Femur (tissue), 1 donor: ENCODE measurements at places on chromosomes 5 and 9.

DNA sequence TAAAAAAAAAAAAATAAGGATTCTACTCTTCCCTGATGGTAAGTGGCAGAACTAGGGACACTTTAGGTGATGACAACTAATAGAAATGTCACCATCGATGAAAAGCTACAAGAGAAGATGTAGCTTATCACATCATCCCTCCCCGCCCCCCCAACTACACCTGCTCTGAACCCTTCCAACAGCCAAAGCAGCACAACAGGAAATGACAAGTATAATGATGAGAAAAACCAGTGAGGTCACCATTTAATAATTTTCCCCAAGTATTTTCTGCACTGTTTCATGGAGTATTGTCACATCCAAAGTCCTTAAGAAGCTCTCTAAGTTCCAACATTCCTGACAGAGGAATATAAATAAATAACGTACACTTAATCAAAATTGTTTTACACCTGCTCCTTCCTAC lies 221.4 kb downstream of the EFNA5 start:
- no peak for DNase-seq

DNA sequence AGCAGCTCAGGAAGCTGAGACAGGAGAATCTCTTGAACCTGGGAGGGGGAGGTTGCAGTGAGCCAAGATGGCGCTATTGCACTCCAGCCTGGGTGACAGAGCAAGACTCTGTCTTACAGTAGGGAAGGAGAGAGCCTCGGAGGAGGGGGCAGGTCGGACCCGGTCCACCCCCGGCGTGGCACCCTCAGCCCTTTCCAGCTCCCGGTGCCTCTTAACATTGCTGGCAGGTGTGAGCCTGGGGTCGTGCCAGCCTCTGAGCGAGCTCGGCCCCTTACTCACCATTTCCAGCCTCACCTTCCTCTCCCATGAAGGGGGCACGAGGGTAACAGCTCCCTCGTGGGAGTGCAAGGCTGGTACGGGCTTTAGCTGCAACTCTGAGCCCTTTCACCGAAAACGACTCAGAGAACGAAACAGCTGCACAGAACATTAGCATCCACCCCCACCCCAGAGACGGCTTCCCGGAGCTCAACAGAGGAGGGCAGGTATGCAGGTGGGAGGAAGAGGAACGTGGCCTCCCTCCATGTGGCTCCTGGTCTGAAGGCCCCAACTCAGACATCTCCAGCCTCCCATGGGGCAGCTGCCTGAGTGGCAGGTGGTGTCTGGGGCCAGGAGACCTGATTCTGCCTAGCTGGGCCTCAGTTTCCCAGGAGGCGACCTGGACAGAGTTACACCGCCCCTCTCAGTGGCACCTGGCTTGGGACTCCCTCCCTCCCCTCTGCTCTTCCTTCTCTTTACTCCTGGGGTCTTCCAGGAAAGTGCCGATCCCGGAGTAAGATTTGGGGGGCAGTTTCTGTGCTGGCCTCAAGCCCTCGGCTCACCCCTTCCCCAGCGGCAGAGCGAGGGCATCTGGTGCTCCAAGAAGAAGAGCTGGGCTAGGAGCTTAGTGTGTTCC lies 28.5 kb upstream of the ABO start:
- no peak for DNase-seq

GRCh38 chr5:172493906-172494305 lies 39.6 kb upstream of the SH3PXD2B start:
- no peak for DNase-seq

- DNase-seq, result no peak
These were observed 1.5 kb downstream of the SH3TC2 start for GRCh38 chr5:149061341-149061740.

DNA sequence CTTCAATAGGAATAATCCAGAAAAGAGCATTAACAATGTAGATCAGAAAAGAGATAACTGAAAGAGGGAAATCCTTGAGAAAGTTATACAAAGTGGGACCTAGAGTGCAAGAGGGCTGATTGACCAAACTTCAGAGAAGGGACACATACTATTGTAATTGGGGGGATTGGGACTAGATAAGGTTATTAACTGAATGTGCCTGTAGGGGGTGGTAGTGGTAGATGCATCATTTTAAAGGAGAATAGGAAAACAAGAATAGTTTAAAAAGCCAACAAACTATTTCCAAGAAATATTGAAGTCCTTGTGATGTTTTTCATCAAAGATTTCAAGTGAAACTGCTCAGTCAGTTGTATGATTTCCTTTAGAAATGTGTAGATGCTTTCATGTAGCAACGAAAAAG lies 468.5 kb downstream of the TAF11L14 start:
- no peak for DNase-seq

- peak; percentile 34 for DNase-seq
These were observed 52.3 kb downstream of the TLE4 start for GRCh38 chr9:79623799-79624721.

DNA sequence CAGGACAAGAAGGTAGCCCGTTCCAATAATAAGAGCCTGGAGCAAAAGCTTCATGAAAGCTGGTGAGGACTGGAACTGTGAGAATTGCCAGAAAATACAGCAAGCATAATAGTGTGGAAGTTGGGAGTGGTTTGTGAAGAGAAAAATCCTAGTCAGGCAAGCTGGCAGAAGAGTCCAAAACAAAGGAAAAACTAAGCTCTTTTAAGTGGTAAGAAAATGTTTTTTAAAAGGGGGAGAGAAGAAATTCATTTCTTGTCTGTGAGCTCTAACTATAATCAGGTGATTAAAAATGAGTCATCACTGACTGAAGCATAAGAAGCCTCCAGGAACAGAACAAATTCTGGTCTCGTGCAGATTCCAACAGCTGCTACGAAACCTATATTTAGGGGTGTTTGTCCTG lies 102.6 kb downstream of the CAAP1 start:
- no peak for DNase-seq

GRCh38 chr5:14628346-14628745 lies 36.2 kb upstream of the OTULIN start:
- DNase-seq, result peak; percentile 64

GRCh38 chr9:77820293-77820954 lies 172.3 kb upstream of the GNA14 start:
- DNase-seq, result no peak

GRCh38 chr5:151051931-151052608 lies 28.8 kb downstream of the TNIP1 start:
- DNase-seq, result no peak

GRCh38 chr5:74361406-74362358 lies 278.8 kb downstream of the ENC1 start:
- DNase-seq, result no peak

DNA sequence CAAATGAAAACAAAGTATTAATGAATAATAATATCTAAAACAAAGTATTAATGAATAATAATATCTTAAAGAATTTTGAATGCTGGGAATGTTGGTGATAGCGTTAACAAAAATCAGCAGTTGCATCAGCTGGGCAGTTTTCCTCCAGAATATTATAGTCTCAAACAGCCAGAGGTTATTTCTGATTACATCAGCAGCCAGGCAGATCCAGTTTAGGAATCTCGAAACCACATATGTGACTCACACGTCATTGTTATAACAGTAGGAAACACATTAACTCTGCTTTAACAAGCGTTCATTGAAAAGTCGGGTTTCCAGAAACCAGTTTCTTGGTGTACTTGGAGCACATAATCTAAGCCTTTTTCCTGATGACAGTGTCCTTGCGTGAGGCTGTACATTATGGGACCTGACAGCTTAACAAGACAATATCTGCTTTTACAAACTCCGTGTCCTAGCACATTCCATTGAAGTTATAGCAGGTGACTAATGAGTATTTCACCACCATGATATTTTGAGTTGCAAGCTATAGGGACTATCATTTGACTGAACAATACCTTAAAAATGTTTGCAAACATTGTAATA lies 559.5 kb upstream of the KLF4 start:
- no peak for DNase-seq

- DNase-seq, result no peak
These were observed 94.3 kb downstream of the SREK1 start for GRCh38 chr5:66238435-66238834.

GRCh38 chr5:138583984-138584637 lies 8.9 kb upstream of the HSPA9 start:
- DNase-seq, result no peak

- peak; percentile 46 for DNase-seq
These were observed 51.4 kb upstream of the DAB2 start for GRCh38 chr5:39475881-39476842.

GRCh38 chr9:95406121-95406520 lies 88.6 kb upstream of the FANCC start:
- DNase-seq, result no peak

GRCh38 chr5:52922384-52922783 lies 66.8 kb upstream of the ITGA2 start:
- DNase-seq, result peak; percentile 23

DNA sequence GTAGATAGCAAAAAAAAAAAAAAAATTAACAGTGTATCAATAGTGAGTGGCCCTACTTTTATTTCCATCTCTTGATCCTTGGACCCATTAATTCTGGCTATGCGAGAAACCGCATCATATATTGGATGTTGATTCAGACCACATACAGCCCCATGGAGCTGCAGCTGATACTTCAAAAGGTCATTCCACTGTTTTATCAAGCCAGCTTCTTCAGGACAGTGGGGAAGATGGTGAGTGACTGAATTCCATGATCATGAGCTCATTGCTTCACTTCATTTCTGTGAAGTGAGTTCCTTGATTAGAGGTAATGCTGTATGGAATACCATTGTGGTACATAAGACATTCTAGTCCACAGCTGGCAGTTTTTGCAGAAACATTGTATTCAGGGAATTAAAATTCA lies 222.9 kb upstream of the MEF2C start:
- no peak for DNase-seq

DNA sequence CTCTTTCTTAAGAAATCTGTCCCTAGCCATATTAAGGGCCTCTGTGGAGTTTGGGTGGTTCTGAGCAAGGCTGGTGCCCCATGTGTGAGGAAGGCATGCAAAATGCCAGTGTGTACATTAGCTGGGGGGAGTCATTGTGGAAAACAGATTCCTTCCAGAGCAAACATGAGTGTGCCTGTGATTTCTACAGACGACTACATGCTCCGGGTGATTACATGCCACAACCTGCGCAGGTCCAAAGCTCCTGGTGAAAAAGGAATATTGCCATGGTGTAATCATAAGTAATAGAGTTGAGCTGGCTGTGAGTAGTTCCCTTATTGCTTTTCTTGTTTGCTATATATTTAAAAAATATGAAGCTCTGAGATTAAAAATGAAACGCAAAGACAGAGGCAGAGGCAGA lies 102.1 kb downstream of the ACER2 start:
- DNase-seq, result no peak

GRCh38 chr9:95462249-95463147 lies 54.3 kb downstream of the PTCH1 start:
- peak; percentile 92 for DNase-seq

- DNase-seq, result no peak
These were observed 17.1 kb upstream of the HSD17B3 start for GRCh38 chr9:96318921-96319565.

DNA sequence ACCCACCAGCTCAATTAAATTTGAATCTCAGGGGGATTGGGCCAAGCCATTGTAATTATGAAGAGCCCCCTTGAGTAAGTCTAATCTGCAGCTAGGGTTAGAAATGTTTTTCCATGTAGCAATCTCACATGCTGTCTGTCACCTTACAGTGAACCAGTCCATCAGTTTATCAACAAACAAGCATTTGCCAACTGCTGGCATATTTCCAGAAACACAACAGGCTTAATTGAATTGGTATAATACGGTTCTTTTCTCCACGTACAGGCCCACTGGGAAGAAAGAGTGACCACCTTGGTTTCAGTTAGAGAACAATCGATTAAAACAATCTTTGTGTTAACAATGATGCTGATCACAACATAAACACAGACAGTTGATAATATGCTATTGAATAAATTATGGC lies 67.4 kb downstream of the NSUN2 start:
- DNase-seq, result no peak

GRCh38 chr5:77298146-77298545 lies 87.7 kb downstream of the PDE8B start:
- DNase-seq, result no peak

- DNase-seq, result peak; percentile 77
These were observed at the start of gene AGPAT2 for GRCh38 chr9:136686794-136687711. TSS of gene AGPAT2 (minus strand) at chr9:136687457. CDS start at chr9:136687357, 100 bp downstream.

- no peak for DNase-seq
These were observed 9.7 kb upstream of the LRRC70 start for GRCh38 chr5:62568800-62569432.

GRCh38 chr5:65334077-65334476 lies 147.6 kb downstream of the ADAMTS6 start:
- no peak for DNase-seq

DNA sequence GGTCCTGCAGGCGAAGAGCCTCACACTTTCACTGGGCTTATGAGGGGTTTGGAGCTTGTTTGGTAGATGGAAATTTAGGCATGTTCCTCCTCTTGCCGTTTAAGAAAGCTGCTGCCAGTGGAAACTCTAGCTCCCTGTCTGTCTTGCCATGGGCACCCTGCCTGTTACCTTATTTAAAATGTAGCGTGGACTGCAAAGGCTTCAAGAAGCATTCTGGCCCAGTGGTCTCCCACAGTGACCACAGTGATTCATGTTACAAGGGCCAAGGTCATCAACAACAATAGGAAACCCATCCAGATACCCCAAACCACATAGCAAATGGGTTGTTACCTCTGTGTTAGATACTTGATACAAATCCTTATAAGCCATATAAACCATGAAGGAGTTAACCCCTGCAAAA lies 96.6 kb downstream of the DPYSL3 start:
- DNase-seq, result peak; percentile 38

- no peak for DNase-seq
These were observed 66.1 kb downstream of the CACNA1B start for GRCh38 chr9:137943655-137944054.

GRCh38 chr5:136155761-136156160 lies 23.1 kb downstream of the SMAD5 start:
- no peak for DNase-seq

GRCh38 chr9:123964761-123965160 lies 34.8 kb upstream of the DENND1A start:
- DNase-seq, result no peak

DNA sequence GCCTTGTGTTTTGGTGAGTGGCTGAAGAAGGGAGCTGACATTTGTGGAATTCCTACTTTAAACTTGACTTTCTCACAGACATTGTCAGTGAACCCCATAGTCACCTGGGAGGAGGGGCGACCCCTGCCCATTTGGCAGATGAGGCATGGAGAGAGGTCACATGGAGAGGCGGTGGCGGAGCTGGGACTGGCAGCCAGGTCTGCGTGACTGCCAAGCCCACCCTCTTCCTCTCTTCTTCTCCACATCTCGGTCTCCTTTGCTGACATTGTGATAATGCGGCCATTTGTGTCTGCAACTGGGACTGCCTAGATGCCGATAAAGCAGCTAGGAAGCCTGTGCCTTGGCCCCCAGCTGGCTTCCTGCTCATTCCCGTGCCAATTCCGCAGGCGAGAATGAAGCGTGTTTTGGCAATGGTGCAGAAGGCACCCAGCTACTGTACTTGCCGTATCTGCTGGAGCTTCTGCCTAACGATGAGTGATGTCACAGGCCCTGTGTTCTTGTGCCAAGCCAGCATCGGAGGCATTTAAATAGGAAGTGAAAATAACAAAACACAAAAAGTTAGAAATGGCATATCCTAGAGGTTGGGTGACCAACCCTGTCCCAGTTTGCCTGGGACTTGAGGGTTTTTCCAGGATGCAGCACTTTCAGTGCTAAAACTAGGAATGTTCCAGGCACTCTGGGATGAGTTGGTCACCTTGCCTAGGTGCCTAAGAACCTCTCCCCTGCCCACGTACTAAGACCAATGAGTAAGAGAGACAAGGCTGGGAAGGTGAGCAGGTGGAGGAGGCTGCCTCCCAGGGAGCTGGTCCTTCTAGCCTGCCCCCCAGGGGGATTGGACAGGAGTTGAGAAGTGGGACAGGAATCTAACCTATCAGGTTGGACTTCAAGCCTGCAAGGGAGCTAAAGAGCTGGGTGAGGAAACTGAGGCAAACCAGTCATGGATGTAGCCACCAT lies 23.6 kb downstream of the OLFML2A start:
- peak; percentile 48 for DNase-seq
